ENCODE measurements at places on chromosomes 11 and 22.

DNA sequence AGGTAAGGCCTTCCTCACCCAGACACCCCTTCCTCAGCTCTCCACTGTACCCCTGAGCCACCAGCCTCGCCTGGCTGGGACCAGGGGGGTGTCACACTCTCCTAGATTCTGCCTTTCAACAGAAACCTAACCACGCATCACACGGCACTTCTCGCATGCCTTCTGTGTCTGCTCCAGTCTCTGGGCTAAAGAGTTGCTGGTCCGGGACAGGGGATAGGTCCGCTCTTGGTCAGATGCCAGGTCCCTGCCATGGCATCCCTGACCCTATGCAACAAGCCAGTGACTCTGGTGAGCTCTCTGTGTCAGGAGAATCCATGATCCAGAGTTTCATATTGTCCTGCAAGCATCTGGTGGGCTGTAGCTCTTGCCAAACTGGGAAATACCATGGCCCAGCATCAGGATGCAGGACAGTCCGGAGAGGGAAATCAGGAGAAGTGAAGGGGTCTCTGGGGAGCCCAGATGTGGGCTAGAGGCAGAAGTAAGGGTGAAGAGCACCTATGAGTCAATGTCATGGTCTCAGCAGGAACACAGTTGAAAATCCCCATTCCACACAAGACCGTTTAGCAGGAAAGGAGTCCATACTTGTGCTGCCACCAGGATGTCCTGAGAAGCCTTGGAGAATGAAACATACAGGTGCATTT, 14.1 kb downstream of the IGLL5 start:
- DNase-seq = no peak

GRCh38 chr11:46253258-46254132, 24.0 kb upstream of the CREB3L1 start:
- DNase-seq = no peak

DNA sequence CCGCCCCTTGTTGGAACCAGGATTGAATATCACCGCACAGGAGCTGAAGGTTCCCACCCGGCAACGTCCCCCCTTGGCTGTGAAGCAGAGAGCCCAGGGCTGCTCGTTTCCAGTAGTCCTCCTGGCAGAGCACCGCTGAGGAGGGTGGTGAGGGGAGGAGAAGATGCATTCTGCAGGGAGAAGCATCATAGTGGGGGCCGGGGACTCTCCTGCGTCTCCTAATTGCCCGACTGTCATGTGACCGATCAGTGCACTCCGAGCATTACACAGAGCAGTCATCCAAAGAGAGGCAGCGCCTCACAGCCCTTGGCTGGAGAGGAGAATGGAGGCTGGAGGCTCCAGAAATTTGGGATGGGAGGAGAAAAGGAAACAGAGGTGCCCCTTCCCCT, 85.0 kb upstream of the SEPTIN5 start:
- no peak for DNase-seq

DNA sequence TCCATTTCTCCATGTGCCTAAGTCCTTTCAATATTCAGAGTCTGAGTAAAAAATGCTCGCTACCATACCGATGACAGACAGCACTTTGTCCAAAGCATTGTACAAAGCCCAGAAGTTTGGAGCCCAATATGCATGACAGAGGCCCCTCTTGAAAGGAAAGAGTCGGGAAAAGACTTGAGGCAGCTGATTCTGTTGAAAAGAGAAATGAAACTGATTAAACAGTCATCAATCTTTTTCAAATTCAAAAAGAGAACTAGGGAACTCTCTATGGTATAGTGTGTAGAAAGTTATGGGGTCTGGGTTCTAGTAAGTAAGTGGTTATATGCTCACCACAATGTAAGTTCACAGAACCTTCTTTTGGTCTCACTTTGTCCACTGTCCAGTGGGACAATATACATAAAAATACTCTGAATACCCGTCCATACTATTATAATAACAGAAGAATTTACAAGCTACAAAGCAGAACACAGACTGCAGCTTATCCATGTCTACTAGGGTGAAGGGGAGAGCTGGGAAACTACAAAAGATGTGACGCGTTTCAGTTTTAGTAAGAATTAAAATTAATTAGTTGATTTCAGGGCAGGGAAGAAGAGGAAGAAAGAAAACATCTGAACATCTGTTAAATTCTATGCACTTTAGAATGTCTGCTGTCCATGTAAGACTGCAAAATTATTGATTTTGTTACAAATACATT, 26.7 kb downstream of the ALG8 start:
- no peak for DNase-seq

- no peak for DNase-seq
Observed at GRCh38 chr11:109864834-109865547, 228.2 kb upstream of the ZC3H12C start.

- peak; percentile 95 for DNase-seq
Observed at GRCh38 chr22:42994917-42995562, 19.9 kb downstream of the PACSIN2 start.

- no peak for DNase-seq
Observed at GRCh38 chr11:66218846-66219620, 49.4 kb upstream of the RAB1B start.

DNA sequence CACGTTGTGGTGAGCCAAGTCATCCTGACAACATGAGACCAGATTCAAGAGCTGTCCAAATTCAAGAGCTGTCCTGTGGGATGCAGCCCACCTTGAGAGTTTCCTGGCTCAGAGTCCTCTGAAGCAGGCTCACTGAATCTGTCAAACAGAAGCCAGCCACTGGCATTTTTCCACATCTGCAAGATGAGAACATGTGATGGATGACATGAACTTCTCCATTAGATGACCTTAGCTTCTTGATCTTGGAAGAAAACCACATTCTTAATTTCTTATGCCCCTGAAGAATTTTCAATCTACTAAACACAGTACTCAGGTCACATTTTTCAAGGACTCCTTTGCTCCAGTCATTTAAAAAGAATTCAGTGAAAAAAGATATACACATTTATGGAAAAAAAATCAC, 291.0 kb downstream of the GUCY1A2 start:
- no peak for DNase-seq

Measured in NB4 (cell line).